ENCODE measurements at places on chromosomes 12 and 14.

DNA sequence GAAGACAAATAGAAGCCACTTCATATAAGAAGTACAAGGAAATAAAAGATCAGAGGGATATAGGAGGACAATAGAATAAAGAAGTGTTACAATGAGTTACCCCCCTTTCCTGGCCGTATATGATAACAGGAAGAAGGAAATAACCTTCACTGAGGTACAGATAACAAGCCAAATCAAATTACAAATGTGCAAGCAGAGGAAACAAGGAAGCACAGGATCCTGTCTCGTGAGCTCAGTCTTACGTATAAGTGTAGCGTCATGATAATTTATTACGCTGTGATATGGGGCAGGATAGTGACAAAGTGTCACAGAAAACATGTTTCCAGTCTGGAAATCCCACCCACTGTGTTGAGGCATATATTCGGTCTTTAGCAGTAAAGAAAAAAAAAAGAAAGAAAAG lies 26.5 kb downstream of the CRACR2A start:
- no peak for DNase-seq

DNA sequence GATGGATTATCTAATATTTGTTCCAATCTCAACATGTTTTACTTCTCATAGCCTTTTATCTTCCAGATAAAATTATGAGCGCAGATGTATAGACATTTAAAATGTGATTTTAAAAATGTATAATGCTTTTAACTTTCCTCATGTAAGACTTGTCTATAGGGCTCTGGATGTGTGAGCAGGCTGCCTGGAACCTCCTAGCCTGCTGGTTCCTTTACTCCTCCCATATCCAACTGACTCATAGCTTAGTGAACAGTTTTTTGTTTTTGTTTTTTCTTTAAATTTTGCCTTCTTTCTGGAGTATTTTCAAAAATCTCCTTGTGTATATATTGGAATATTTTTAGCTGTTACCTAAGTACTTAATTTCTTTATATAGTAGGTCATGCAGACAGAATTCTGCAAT lies 115.4 kb downstream of the PDE3A start:
- DNase-seq, result no peak

DNA sequence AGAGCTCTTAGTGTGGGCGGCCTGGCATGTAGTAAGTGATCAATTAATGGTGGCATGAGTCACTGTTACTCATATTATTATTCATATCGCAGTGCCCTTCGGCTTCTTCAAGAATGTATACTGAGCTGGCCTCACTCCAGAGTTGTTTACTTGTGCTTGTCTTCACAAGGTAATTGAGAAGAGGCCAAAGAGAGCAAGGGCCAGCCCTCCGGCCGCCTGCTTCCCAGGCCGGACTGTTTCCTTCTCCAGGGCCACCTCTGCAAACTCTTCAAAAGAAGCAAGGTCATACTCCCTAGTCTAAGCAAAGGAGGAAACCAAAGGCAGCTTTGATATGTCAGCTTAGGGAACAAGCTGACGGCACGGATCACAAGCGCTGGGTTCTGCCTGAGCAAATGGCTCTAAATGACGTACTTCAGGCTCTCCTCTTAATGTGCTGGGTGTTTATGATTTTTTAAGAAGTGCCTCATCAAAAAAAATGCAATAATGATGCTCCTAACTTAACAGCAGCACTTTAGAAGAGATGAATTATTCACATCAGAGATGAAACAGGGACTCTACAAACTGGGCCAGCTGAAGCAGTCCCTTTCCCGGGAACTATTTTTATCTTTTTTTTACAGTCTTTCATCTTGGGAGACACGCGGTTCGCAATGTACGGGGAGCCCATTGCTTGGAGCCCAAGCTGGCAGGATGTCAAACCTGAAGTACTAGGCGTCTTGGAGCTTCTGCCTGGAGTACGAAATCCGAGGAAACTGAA lies 65.6 kb upstream of the DLK1 start:
- DNase-seq, result no peak

DNA sequence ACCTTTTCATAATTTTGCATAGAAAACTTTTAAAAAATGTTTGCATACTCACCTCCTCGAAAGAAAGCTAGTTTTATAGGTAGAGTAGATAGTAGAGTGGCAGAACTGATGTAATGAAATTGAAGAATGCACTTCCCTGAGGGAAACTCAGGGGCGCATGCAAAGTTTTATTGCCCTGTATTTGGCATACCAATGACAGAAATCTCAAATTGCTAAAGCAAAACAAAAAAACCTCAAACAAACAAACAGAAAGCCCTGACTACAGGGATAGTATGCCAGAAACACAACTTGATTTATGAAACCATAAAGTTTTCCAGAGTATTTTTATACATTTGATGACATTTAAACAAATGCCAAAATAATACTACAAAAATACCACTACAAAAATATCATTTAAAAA lies 1.8 kb downstream of the RASSF9 start:
- DNase-seq, result no peak

- no peak for DNase-seq
Observed at GRCh38 chr14:23538050-23538718, 13.4 kb downstream of the ZFHX2 start.

- DNase-seq, result no peak
Observed at GRCh38 chr12:19110221-19110940, 19.2 kb upstream of the PLEKHA5 start.

GRCh38 chr12:39412210-39412609 lies 30.7 kb downstream of the KIF21A start:
- DNase-seq, result no peak

DNA sequence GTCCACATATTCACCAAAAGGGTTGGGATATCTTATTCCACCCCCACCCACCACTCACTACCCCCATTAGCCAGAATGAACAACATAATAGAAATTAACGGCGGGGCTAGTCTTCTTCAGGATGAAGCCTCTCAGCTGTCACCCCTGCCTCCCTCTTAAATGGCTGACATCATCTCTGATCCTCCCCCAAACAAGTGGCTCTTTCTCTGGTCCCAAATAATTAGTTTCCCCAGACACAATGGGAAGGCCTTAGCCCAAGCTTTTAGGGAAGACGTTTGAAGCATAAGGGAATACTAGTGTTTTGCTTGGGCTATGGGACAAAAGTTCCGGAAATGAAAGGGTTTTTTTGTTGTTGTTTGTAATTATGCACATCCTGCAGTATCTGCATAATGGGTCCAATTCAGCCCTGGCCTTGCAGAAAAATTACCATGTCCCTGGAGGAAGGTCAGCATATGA lies 13.8 kb downstream of the STON2 start:
- no peak for DNase-seq

GRCh38 chr12:79560225-79560889 lies 130.4 kb downstream of the PAWR start:
- no peak for DNase-seq

DNA sequence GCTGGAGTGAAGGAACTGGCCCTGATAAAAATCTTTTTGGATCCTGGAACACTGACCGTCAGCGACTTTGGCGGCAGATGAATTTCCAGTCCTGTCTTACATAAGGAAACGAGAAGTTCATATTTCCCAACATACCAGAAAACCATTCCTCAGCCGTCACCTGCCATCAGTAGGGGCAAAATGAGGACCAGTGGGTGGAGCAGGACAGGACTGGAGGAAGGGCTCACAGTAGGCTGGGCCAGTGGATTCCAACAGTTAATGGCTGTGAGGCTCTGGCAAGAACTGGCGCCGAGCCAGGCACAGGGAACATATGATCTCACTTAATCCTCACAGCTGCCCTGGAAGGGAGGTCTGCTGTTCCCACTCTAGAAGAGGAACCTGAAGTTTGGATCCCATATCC lies 67.2 kb upstream of the FAM181A start:
- DNase-seq, result no peak

GRCh38 chr12:23585782-23586163 lies 363.7 kb downstream of the SOX5 start:
- no peak for DNase-seq

- DNase-seq, result no peak
Observed at GRCh38 chr12:104736307-104736706, 221.8 kb downstream of the SLC41A2 start.

DNA sequence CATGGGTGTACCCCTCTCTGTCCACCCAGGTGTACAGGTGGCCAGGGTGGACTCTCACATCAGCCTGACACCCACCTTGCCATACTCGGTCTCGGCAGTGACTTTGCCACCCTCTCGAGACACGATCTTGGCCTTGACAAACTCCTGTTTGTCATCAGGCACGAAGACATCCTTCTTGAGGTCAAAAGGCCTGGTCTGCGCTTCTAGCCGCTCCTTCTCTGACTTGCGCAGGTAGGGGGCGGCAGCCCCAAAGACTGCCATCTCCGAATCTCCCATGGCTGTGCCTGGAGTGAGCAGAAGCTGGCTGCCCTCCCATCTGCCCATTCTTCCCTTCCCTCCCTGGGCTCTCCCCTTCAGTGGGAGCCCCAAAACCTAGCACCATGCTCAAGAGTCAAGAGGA lies 2.0 kb downstream of the MYH7 start:
- no peak for DNase-seq

- no peak for DNase-seq
Observed at GRCh38 chr12:58540480-58541299, 379.6 kb downstream of the LRIG3 start.

GRCh38 chr12:131529196-131530040 lies 181.5 kb upstream of the SFSWAP start:
- no peak for DNase-seq

- peak; percentile 36 for DNase-seq
Observed at GRCh38 chr14:60164712-60165546, at the start of gene DHRS7. Gene DHRS7 (minus strand): TSS chr14:60165398. CDS start chr14:60165309, 89 bp downstream.

DNA sequence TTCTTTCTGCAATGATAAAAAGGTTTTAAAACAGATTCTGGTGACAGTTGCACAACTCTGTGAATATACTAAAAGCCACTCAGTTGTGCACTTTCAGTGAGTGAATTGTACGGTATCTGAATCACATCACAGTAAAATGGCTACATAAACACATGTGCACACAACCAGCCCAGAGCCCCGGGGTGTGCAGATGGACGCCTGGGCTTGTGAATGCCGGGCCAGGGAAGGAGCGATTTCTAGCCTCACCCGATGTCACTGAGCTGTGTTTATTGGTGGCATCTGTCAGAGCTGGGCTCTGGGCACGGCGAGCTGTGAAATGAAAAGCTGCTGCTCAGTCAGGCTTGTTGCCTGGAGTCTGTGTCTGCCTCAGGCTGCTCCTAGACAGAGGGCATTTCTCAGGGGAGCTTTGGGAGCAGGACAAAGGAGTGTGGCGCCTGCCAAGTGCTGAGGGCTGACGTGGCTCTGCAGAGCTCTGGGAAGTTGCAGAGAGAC lies 25.9 kb downstream of the RHOF start:
- no peak for DNase-seq

DNA sequence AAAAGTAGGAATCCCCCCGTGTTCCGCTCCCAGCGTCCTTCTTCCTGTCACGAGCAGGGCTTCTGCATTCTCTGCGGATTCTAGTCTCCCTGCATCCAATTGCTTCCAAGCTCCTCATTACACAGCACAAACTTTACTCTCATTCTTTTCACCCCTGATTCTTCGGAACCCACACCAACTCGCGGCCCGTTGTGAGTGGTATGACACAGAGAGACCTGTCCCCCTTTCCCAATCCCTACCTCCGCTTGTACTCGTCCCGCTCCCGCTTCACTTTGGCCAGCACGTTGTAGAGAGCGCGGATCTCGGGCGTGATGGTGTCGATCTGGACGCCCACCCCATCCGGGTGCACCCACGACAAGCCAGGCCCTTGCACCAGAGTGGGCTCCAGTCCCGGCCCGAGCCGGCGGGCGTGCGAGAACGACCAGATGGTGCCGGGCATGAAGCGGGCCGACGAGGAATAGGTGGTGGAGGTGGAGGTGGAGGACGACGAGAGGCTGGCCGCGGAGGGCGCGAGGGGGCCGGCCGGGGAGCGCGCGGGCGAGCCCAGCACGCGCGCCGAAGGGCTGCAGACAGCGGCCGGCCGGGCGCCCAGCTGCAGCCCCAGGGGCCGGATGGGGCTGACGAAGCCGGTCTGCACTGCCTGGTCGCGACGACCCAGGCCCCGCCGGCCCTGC lies 687 bp downstream of the IFFO1 start:
- no peak for DNase-seq

- no peak for DNase-seq
Observed at GRCh38 chr14:54348001-54348611, 48.7 kb upstream of the CDKN3 start.

DNA sequence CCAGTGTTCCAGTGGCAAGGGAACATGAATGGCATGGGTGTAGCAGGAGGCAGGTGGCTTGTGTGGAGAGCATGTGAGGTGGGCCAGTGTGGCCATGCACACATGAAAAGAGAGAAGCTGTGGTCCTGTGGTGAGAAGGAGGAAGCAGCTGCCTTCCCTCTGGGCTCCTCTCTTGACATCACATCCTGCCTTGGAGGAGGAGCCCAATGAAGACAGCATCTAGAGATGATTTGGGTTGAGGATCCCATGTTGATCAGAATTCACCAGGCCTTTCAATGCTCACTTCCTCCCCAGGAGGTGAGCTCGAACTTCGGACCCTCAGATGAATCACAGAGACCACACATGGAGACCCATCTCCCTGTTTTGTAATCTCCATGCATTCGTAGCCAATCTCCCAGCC lies 82.6 kb downstream of the LRRC74A start:
- no peak for DNase-seq

DNA sequence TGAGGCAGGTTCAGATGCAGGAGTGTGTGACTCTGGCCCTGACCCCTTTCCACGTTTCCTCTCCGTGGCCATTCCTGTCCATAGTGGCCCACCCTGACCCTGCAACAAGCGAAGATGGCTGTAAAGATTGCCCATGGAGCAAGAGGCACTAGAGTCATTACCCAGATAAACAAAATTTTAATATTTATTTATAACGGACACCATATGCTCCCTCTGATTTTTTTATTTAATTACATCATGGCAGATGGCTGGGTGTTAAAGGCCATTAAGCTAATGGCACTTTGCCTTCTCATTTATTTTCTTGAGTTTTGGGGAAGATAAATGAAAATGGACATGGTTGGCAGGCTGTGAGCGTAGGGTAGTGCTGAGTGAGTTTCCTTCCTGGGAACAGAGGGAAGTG lies 58.7 kb downstream of the WSCD2 start:
- DNase-seq, result no peak

GRCh38 chr12:88339966-88340365 lies 197.9 kb downstream of the TMTC3 start:
- DNase-seq, result no peak

DNA sequence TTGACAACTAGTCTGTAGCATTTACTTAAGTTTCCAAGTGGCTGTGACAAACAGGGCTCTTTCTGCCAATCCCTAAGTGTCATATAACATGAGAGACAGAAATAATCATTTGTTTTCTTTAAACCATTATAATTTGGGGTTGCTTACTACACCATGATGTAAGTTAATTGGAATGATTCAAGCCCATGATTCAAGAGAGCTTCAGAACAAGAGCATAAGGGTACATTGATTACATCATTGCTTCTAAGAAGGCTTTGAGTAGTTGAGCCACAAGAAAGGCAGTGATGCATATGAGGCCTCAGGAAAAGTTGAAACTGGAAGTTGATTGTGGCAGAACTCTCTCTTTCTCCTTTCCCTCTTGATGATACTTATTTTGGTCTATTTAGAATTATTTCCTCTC lies 444.0 kb downstream of the CCER1 start:
- DNase-seq, result no peak

GRCh38 chr12:75048767-75049166 lies 160.9 kb downstream of the KCNC2 start:
- DNase-seq, result no peak

Data from activated CD8-positive, alpha-beta memory T cell treated with anti-CD3 and anti-CD28 coated beads for 4 hours (primary cell).